ENCODE measurements at places on chromosomes 4 and X.

GRCh38 chr4:171940656-171941055 lies 127.5 kb downstream of the GALNTL6 start:
- no peaks in the 10 kb centered on the region for H3K4me1 ChIP-seq
- no peak overlapping the region for H3K4me3 ChIP-seq
- DNase-seq: no peak

DNA sequence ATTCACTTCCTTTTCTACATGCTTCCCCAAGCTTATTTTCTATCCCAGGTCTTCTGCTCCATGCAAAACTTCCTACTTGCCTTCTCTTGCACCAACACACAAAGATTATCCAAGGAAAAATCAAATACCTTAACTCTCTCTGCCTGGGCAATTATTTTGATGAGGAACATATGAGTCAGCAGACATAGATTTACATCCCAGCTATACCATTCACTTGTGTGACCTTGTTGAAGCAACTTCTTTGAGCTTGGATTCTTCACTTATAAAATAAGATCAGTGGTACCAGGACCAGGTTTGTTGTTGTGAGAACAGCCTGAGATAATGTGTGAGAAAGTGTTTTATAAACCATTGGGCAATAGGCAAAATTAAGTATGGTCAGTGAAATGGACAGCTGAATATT lies 39.1 kb upstream of the TMEM192 start:
- H3K27ac ChIP-seq: no peak overlapping the region
- no peak overlapping the region for H3K4me3 ChIP-seq
- H3K27me3 ChIP-seq: no peaks in the 10 kb centered on the region
- no peaks in the 10 kb centered on the region for H3K4me1 ChIP-seq

- DNase-seq: no peak
- H3K27ac ChIP-seq: peak overlapping the region; percentile 38
- H3K4me1 ChIP-seq: peaks cover 22% of the 10 kb centered on the region
- H3K4me3 ChIP-seq: no peak overlapping the region
- H3K36me3 ChIP-seq: peaks cover 27% of the 10 kb centered on the region
These were observed 66.6 kb downstream of the METTL14 start for GRCh38 chr4:118751629-118752323.

GRCh38 chrX:101430457-101431078 lies 22.5 kb downstream of the HNRNPH2 start:
- no peak for DNase-seq
- H3K27ac ChIP-seq: no peak overlapping the region
- no peaks in the 10 kb centered on the region for H3K27me3 ChIP-seq
- H3K4me1 ChIP-seq: no peaks in the 10 kb centered on the region
- H3K36me3 ChIP-seq: peaks cover 2% of the 10 kb centered on the region
- no peak overlapping the region for H3K4me3 ChIP-seq

DNA sequence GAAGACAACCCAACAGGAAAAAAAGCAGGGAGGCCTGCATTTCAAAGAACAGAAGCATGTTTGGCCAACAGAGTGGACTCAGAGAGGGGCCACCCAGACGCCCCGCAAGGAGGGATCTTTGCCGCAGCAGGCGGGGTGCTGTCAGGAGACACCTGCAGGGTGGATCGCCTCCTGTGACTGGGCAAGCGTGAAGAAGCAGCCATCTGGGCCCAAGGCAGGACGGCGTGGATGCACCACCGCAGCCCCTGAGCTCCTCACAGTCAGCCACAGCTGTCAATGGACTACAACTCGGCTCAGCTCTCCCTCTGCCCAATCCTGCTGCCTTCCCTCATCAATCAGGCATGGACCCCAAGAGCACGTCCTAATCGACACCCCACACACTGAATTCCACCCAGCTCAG lies 32.0 kb upstream of the MAN2B2 start:
- no peak overlapping the region for H3K4me3 ChIP-seq
- no peaks in the 10 kb centered on the region for H3K36me3 ChIP-seq
- no peak overlapping the region for H3K27ac ChIP-seq
- no peak for DNase-seq
- H3K27me3 ChIP-seq: no peaks in the 10 kb centered on the region
- no peaks in the 10 kb centered on the region for H3K4me1 ChIP-seq

DNA sequence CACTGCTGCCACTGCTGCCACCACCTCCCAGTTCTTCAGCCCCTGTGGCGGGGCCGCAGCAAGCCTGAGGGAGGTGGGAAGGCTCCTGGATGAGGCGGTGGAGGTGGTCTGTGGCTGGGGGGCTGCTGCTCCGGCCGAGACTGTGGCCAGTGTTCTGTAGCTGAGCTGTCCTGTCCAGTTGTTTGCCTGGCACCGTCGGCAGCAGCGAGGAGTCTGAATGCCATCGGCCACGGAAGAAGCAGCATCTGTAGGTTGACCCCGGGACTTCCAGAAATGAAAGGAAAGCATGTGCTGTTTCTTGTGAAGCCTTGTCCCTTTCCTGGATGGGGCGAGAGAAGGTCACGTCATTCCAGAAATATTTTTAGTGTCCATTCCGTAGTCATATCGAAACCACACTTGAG lies 3.3 kb downstream of the C4orf54 start:
- H3K36me3 ChIP-seq: no peaks in the 10 kb centered on the region
- H3K27me3 ChIP-seq: no peaks in the 10 kb centered on the region
- H3K27ac ChIP-seq: no peak overlapping the region
- DNase-seq: no peak
- H3K4me1 ChIP-seq: no peaks in the 10 kb centered on the region

DNA sequence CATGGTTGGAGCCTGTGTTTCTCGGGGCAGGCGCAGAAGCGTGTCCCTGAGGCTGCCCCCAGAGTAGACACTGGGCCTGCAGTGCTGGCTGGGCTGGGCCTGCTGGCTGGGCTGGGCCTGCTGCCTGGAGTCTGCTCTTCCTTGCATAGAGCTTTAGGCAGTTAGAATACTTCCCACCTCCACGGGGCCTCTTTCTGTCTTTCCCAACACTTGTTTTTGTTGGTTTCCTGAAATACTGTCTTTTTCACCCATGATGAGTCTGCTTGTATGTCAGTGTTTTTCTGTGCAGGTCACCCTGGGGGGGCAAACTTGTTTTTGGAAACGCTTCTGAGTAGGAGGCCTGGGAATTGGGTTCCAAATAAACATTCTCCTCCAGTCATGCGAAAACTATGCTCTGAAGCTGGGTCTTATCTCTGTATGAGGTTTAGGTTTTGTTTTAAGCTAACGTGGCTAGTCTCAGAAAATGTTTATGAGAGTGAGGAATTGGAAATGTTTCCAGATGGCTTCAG lies 32.2 kb downstream of the TRMT44 start:
- no peak overlapping the region for H3K4me3 ChIP-seq
- no peaks in the 10 kb centered on the region for H3K27me3 ChIP-seq
- H3K27ac ChIP-seq: no peak overlapping the region
- DNase-seq: no peak

- no peaks in the 10 kb centered on the region for H3K36me3 ChIP-seq
- no peaks in the 10 kb centered on the region for H3K4me1 ChIP-seq
- H3K4me3 ChIP-seq: no peak overlapping the region
- no peaks in the 10 kb centered on the region for H3K27me3 ChIP-seq
- H3K27ac ChIP-seq: no peak overlapping the region
- DNase-seq: no peak
These were observed 284.9 kb downstream of the RPA4 start for GRCh38 chrX:97168646-97169045.

DNA sequence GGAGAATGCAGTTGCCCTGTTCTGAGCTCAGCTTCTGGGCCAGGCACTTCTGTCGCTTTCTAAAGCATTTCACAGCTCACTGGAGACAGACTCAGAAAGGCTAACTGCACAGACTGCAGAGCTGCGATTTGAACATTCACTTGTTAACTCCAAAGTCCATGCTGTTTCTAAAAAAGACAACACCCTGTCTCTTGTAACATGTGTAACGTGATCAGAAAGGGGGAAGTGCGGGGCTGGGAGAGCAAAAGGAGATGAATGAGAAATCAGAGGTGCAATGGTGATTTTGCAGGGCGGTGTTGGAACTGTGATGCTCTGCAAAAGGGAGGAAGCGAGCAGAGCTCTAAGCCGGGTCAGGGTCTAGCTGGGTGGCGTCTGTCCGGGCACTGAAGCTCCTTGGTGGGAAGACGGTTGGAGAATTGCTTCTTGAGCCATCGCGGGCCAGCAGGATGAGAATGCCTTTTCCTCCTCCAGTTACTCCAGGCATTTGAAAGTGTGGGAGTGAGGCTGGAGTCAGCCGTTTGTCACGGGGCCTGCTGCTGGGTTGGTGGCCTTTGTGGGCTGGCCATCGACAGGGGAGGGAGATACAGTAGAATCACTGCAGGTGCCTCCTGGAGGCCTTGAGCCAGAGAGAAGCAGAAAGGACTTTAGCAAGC lies 20.3 kb downstream of the TBC1D14 start:
- H3K4me1 ChIP-seq: no peaks in the 10 kb centered on the region
- H3K27ac ChIP-seq: no peak overlapping the region
- no peak for DNase-seq
- H3K4me3 ChIP-seq: no peak overlapping the region
- no peaks in the 10 kb centered on the region for H3K27me3 ChIP-seq

DNA sequence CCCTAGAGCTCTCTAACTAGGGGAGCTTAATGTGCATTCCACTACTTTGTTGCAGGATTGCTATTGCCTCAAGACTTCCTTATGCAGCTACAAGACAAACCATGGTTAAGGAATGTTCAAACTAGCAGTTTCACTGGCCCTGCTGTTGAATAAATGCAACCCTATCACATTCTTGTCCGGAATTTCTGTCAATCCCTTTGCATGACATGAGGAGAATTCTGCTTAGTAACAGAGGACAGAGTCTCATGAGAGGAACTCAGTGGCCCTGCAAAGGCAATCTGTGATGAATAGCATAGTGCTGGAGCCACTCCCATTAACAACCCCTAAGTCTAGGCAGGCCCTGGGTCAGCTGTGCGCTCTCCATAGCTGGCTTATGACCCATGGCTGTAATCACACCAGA lies 30.7 kb upstream of the SGMS2 start:
- H3K36me3 ChIP-seq: no peaks in the 10 kb centered on the region
- H3K4me1 ChIP-seq: no peaks in the 10 kb centered on the region
- H3K27me3 ChIP-seq: no peaks in the 10 kb centered on the region

GRCh38 chr4:140240237-140240636 lies 86.3 kb upstream of the MAML3 start:
- DNase-seq: no peak
- H3K4me1 ChIP-seq: peaks cover 34% of the 10 kb centered on the region
- no peaks in the 10 kb centered on the region for H3K36me3 ChIP-seq
- no peak overlapping the region for H3K4me3 ChIP-seq

GRCh38 chrX:126658447-126658846 lies 105.8 kb upstream of the DCAF12L1 start:
- H3K27ac ChIP-seq: no peak overlapping the region
- H3K4me1 ChIP-seq: no peaks in the 10 kb centered on the region
- no peak overlapping the region for H3K4me3 ChIP-seq
- H3K27me3 ChIP-seq: no peaks in the 10 kb centered on the region

DNA sequence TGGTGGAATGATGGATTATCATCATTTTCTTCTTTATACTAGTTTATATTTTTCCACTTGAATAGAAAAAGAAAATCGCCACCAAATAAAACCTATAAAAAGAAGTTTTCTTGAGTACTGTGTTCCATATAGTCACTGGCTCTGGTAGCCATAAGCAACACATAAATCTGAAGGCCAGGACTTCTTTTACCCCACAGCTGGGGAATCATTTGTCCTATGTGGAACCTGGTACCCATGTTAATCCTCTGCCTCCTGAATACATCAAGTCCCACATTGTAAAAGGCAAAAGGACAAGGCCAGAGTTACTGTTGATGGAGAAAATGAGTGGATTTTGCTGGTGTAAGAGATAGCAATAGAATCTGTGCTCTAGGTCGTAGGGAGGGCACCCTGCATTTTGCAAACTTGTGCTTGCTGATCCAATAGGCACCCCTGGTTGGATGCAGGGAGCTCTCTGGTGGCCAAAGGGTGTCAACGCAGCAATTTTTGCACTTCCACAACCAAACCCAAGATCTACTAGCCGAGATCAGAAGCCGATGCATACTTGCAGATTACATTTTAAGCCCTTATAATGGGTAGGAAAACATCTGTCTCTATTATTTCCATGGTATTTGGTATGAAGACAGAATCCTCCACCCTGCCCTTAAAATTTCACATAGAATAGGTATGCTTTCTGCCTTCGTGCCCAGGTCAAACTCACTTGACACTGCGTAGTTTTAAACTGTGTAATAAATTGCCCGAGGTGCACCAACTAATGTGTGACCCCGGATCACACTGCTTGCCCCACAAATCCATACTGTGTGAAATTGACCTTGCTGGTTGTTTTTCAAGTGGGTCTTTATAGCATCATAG lies 146.2 kb upstream of the SCML1 start:
- H3K4me3 ChIP-seq: no peak overlapping the region
- H3K27ac ChIP-seq: peak overlapping the region; percentile 59

GRCh38 chr4:88230461-88230891 lies 53.9 kb downstream of the PPM1K start:
- no peak for DNase-seq
- H3K4me1 ChIP-seq: peaks cover 23% of the 10 kb centered on the region
- H3K4me3 ChIP-seq: no peak overlapping the region
- H3K27me3 ChIP-seq: no peaks in the 10 kb centered on the region
- H3K27ac ChIP-seq: peak overlapping the region; percentile 89

DNA sequence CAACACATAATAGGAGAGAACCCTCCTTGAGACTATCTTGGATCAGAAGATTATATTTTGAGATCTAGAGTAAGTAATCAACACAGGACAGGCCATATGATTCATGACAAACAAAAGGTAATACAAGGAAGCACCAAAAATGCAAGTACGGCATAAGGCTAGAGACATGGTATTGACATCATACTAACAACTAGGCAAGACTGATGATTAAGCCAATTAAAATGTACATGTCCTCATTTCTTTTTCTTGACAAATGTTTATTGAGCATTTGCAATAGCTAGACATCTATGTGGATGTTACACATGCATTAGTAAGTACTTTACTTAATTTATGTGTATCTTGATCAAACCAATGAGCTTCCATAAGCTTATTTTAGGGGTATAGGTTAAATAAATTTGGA lies 695.7 kb upstream of the GALNTL6 start:
- no peaks in the 10 kb centered on the region for H3K36me3 ChIP-seq
- no peaks in the 10 kb centered on the region for H3K27me3 ChIP-seq
- no peak for DNase-seq
- no peak overlapping the region for H3K27ac ChIP-seq
- H3K4me3 ChIP-seq: no peak overlapping the region
- H3K4me1 ChIP-seq: no peaks in the 10 kb centered on the region

- no peak overlapping the region for H3K27ac ChIP-seq
- H3K4me3 ChIP-seq: no peak overlapping the region
- H3K36me3 ChIP-seq: no peaks in the 10 kb centered on the region
- no peak for DNase-seq
- H3K4me1 ChIP-seq: no peaks in the 10 kb centered on the region
- peaks cover 2% of the 10 kb centered on the region for H3K27me3 ChIP-seq
These were observed 43.5 kb downstream of the DDIT4L start for GRCh38 chr4:100146756-100147155.
